ENCODE measurements at places on chromosomes 4 and X. TPM values are rescaled to one million over a fixed set of nuclear protein-coding genes. Genes with fewer than 3 reads are reported as not detected.

The SOX3 gene
- total RNA-seq, result not detected

The PRDM8 gene
- 10.6 TPM for total RNA-seq

The PITX2 gene
- 7.8 TPM for total RNA-seq

The TMEM271 gene
- not detected for total RNA-seq

The PCYT1B gene
- total RNA-seq, result 0.57 TPM

The EMCN gene
- 0.05 TPM for total RNA-seq

The BMPR1B gene
- total RNA-seq, result 0.07 TPM

The SMIM10 gene
- total RNA-seq, result 12.6 TPM

The SERPINA7 gene
- not detected for total RNA-seq

The BTC gene
- total RNA-seq, result 0.54 TPM

The MAGEB6B gene
- total RNA-seq, result not detected

The RNF113A gene
- total RNA-seq, result 37.8 TPM

The NDNF gene
- total RNA-seq, result 0.37 TPM

The RCHY1 gene
- 11.7 TPM for total RNA-seq

The IL13RA1 gene
- total RNA-seq, result 141 TPM

The CHRNA9 gene
- 3.1 TPM for total RNA-seq

The FANCB gene
- 10.4 TPM for total RNA-seq

The GNRHR gene
- not detected for total RNA-seq

The ENAM gene
- total RNA-seq, result not detected

The GIMD1 gene
- not detected for total RNA-seq

The TBC1D9 gene
- 15.3 TPM for total RNA-seq

The TSC22D3 gene
- 44.6 TPM for total RNA-seq

The USP38 gene
- total RNA-seq, result 13.9 TPM

The VCX2 gene
- total RNA-seq, result not detected

The XAGE2 gene
- total RNA-seq, result not detected

The ARHGAP10 gene
- 9.0 TPM for total RNA-seq

The MCF2 gene
- not detected for total RNA-seq

The UGT2B15 gene
- not detected for total RNA-seq

The CT45A10 gene
- not detected for total RNA-seq

The CNKSR2 gene
- total RNA-seq, result not detected

The CTSO gene
- total RNA-seq, result 18.0 TPM

The CRMP1 gene
- not detected for total RNA-seq

The SPANXN5 gene
- total RNA-seq, result not detected
